ENCODE measurements at places on chromosomes 7 and 10. TPM values are rescaled to one million over a fixed set of nuclear protein-coding genes. Genes with fewer than 3 reads are reported as not detected.
A peak's percentile ranks its signal among the peaks of the same experiment; 100 is the strongest.

GRCh38 chr7:13992596-13992964 is 3.1 kb upstream of the ETV1 start:
- DNase-seq: no peak

GRCh38 chr7:6012355-6013104 is 3.5 kb downstream of the AIMP2 start:
- no peak for DNase-seq

DNA sequence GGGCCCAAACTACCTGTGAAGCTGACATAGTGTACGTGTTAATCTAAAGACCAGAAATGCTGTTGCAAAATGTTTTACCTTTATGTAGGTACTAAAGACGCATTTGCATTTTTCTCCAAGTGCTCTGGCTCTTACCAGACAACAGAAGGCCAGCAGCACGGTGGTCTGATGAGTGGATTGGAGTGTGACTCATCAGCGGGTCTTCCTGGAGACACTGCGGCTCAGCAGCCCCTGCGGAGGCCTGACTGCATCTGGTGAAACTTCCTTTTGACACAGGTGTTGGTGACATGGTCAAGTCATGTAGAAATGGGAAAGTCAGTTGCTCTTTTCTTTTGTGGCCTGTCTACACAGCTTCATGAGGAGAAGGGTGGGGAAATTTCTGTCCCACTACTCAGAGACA is 723.6 kb downstream of the INHBA start:
- DNase-seq: no peak

GRCh38 chr7:44538798-44539668 is 2.1 kb downstream of the NPC1L1 start:
- no peak for DNase-seq

DNA sequence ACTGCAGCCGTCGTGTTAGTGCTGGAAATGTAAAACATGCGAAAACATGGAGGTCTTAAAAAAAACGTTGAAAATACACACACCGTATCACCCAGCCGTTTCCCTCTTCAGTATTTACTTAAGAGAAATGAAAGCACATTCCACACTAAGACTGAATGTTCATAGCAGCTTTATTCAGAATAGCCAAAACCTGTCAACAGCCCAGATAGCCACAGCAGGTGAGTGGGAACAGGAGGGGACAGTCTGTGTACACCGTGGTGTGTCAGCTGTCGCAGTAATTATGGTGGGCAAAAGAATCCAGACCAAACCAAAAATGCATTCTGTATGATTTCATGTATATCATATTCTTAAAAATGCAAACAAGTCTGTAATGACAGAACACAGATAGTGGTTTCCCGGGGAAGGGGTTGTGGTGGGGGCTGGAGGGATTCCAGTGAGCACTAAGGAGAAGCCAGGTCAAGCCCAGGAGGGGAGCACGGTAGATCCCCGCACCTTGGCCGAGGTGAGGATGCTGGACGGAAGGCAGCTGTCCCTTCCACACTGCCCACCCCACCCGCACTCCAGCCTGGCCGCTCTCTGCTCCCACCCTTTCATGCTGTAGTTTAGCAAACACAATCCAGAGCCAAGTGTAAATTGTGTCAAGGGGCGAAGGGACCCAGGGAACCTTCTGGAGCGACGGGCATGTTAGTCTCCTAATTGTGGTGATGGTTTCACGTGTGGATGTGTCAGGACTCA is 123.6 kb downstream of the NKX6-2 start:
- no peak for DNase-seq

GRCh38 chr10:63197344-63198092 is 64.4 kb downstream of the NRBF2 start:
- no peak for DNase-seq

DNA sequence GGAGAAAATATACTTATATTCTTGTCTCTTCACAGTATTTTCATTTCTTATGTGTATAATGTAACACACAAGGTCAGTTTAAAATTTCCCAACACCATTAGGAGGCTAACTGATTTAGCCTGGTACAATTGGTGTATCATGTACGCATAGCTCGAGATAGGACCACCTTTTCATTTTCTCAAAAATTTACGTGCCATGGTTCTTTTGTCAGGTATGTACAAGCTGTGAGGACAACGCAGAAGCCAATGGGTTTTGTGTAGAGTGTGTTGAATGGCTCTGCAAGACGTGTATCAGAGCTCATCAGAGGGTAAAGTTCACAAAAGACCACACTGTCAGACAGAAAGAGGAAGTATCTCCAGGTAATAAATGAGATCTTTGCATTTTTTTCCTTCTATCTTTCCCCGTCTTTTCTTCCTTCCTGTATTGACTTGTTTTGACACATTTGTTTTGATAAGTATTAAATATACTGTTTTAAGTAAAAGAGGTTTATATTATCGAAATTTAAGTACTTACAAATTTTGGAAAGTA is 55.0 kb downstream of the TRIM24 start:
- DNase-seq: no peak

GRCh38 chr7:88789480-88790064 is 6.0 kb downstream of the TEX47 start:
- no peak for DNase-seq

DNA sequence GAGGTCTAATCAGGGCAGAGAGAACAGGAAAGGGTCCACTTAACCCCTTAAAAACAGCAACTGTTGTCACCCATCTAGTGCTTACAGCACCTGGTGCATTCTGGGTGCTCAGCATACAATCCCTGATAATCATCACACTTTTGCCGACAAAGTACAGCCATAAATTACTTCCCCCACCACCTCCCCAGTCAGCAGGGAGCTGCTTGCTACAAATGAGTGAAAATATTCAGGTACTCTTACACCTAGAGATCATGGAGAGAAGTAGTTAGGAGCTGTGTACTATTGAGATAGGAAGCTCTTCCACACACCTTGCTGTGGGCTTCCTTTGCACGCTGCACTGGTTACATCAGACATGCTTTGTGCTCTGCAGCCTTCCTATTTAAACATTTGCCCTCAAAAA is 723.5 kb upstream of the GALNT17 start:
- no peak for DNase-seq

- DNase-seq: no peak
Measured at GRCh38 chr10:133391761-133392518, 2.0 kb upstream of the MTG1 start.

DNA sequence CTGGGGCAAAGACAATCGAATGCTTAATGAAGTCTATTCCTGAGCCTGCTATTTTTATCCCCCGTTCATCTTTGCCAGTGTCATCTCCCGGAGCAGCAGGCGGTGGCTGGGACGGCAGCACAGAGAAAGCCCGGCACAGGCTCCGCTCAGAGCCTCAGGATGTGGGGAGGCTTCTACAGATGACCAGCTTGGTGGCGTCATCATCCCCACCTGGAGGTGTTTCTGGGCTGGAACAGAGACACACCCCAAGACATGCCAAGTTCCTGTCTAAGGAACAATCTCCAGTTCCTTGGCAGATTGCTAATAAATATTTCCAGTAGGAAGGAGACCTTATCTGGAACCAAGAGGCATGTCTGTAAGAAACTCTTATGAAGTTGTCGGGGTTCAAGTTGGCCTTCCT is 552.4 kb upstream of the MGMT start:
- peak; percentile 19 for DNase-seq

- DNase-seq: no peak
Measured at GRCh38 chr10:125554016-125554703, 128.8 kb downstream of the TEX36 start.

DNA sequence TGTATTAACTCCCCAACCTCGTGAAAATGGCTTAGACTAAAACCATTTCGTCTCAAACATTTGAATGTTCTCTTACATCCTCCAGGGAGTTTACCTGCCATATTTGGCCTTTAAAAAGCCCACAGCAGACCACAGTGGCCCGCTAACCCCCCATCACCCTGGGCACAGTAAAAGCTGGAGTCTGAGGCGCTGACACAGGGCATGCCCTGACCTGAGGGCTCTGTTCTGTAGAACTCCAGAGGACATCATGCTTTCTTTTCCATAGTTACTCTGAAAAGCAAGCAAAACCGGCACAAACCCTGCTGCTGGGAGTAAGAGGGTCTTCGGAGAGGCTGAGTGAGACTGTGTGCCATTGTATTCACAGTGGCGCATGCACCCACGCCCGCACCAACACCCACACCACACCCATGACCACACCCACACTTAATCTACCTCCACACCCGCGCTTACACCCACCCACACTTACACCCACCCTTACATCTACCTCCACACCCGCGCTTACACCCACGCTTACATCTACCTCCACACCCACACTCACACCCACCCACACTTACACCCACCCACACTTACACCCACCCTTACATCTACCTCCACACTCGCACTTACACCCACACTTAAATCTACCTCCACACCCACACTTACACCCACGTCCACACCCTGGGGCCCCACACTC is 32.1 kb downstream of the LRRC27 start:
- peak; percentile 13 for DNase-seq

Gene ASZ1
- total RNA-seq: not detected

Gene WIPF3
- total RNA-seq: 53.6 TPM

Gene TMEM130
- 165 TPM for total RNA-seq

Gene INPP5F
- total RNA-seq: 139 TPM

Gene JCAD
- total RNA-seq: 61.3 TPM

Gene ARHGAP22
- total RNA-seq: 31.8 TPM

Gene C10orf53
- not detected for total RNA-seq

Gene GPR26
- total RNA-seq: 5.1 TPM

Gene HYAL4
- total RNA-seq: not detected
